Fibroblast of the aortic adventitia (primary cell): ENCODE measurements at places on chromosomes 16 and 17.
A peak's percentile ranks its signal among the peaks of the same experiment; 100 is the strongest.

DNA sequence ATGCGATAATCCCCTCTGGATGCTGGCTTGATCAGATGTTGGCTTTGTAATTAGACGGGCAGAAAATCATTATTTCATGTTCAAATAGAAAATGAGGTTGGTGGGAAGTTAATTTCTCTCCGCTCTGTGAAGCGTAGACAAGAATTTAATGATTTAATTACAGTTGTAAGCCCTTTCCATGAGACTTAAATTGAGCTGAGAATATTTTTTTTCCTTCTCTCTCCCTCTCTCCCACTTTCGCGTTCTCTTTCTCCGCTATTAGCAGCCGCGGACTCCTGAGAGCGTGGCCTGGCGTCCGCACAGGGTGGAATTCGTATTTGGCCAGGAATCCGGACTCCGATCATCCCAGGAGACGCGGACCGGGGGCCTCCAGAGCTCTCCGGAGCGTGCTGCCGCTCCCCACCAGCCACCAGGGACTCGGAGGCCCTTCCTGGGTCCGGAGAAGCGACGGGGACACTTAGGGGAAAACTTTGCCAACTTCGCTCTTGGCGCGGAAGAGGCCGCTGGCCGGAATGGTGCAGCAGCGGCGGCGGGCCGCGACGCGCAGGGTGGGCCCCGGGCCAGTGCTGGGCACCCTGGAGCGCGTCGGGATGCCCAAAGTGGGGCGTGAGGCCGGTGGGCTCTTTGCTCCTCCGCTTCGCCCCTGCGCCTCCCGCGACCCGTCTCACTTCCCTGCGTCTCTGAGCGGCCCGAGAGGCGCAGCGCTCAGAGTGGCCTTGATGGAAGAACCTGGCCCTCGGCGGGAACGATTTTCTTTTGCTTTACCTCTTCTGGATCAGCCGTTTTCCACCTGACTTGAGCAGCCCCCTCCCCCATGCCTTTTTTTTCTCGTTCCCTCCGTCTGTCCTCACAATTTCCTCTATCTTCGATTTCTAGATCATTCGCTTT is 3.6 kb upstream of the IRX3 start:
- no peak for DNase-seq

GRCh38 chr17:5513628-5514027 is 27.3 kb downstream of the MIS12 start:
- DNase-seq: no peak

- DNase-seq: no peak
These were observed 15.8 kb upstream of the OGFOD3 start for GRCh38 chr17:82434216-82434565.

DNA sequence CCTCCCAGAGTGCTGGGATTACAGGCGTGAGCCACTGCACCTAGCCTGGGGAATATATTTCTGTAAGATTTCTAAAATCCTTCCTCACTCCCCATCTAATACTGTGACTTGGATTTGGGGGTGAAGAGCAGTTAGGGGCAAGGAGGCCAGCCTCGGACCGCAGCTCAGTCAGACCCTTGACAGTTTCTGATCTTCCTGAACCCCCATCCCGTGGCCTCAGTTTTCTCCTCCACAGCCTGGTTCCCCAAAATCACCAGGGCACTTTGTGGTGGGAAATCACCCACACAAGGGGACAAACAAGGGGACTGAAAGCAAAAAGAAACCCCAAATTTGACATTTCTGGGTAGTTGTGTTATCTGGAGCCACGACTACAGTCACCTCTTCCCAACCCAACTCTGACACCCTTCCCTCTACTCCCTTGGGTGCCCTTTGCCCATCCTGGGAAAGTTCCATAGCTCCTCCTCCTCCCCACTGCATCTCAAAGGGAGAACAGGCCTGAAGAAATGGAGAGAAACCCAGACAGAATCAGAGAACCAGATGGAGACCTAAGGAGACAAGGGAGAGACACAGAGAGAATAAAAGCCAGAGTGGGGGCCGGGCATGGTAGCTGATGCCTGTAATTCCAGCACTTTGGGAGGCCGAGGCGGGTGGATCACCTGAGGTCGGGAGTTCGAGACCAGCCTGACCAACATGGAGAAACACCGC is 2.8 kb upstream of the STAT5A start:
- no peak for DNase-seq

DNA sequence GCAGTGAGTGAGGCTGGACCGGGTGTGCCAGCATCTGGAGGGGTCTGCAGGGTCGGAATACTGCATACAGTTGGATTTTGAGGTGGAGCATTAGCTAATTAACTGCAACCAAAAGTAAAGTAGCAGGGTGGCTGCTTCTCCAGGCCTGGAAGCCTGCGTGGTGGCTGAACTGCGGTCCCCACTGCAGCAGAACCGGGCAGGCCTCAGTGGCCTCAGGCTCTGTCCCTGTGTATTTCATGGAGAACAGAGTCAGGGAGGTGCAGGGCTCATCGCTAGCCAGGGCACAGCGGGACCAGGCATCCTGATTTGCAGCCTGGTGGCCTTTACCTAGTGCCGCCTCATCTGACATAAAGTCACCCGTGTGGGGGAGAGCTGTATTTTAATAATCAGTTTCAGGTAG is 131.9 kb downstream of the RPTOR start:
- no peak for DNase-seq

GRCh38 chr17:2770129-2770528 is 20.7 kb upstream of the CCDC92B start:
- no peak for DNase-seq

DNA sequence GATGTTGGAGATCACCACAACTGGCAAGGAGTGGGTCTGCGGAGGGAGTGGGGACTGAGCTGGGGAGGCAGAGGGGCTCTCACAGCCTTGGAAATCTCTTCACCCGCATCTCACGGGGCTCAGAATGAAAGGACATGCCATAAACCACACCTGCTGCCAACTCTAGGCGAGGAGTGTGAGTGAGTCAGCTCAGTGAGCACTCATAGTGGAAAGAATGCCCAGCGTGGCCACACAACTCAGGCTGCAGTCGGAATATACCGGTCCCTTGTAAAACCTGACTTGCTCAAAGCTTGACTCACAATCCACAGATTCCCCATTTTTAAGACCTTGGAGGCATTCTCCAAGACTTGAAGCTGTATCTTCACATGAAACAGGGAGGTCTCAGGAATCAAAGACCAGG is 36.7 kb downstream of the STAT5A start:
- DNase-seq: peak; percentile 81

DNA sequence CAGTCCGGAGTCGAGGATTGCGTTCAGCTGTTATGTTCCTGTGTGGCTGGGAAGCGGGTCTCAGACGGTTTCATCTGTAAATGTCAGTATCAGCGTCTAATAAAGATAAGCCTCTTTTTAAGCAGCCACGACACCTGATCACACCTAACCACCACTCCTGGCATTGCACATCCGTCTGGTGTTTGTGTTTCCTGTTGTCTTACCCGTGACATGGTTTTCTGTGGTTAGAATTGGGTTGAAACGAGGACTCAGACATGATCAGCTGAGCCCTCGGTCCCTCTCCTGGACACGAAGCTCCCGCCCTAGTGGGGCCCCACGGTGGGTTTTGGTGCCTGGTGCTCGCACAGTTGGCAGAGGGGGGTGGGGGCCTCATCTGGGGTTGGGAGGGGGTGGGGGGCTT is 18.3 kb downstream of the CPNE7 start:
- no peak for DNase-seq

DNA sequence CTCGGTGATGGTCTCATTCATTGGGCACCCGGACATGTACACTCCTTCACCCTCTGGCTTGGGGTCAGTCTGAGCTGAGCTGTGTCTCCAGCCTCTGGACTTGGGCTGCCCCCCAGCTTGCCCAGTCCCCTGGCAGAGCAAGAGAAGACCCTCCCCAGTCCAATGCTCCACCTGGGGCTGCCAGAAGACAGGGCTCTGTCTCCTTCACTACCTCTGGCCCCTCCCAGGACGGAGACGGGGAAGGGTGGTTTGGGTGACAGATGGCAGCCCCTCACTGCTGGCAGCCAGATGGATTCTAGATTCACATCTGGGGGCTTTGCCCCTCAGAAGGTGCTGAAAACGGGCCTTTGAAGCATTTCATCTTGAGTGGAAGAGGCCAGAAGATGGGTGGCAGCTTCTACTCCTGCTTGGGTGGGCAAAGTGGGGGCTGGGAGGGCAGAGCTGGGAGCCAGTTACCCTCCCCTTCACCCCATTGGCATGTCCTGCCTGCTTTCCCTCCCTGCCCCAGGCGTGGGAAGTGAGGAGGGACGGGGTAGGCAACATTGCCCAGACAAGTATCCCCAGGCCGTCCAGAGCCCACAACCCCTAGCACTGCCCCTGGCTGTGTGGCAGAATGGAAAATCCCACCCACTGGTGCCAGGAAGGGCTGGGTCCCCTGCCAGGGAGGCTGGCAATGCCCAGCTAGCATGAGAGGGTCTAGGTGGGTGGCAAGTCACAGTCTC is 13.9 kb downstream of the NGFR start:
- no peak for DNase-seq
